ENCODE measurements at places on chromosomes 1 and 21.
A peak's percentile ranks its signal among the peaks of the same experiment; 100 is the strongest.

DNA sequence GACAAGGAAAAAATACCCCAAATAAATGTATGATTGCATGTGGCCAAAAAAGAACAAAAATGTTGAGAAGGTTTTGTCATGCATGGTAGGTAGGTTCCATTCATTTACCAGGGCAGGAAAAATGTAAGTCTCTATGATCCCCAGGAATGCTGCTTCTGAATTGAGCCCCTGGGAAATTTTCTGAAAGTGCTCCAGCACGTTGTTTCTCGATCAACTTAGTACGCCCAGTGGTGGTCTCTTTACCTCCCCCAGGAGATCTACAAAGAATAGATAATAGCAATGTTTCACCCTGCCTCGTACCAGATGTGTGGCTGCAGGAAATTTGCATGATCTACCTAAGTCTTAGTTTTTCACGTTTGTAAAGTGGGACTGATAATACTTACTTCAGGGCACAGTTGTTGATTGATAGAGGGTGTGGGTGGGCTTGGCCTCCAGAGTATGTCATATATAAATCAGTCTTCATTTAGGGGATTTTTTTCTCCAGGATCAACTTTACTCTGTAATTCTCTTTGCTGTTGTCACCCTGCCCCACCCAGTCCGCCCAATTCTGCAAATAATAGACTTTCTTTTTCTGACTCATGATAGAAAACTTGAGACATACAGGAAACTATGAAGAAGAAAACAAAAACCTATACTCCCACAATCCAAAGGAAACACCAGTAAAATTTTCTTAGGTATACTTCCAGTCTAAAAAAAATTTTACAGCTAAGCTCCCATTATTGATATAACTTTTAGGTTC is 462.0 kb upstream of the RUNX1 start:
- no peak for DNase-seq

- no peak for DNase-seq
Observed at GRCh38 chr1:121458291-121459048, 273.7 kb downstream of the SRGAP2C start.

DNA sequence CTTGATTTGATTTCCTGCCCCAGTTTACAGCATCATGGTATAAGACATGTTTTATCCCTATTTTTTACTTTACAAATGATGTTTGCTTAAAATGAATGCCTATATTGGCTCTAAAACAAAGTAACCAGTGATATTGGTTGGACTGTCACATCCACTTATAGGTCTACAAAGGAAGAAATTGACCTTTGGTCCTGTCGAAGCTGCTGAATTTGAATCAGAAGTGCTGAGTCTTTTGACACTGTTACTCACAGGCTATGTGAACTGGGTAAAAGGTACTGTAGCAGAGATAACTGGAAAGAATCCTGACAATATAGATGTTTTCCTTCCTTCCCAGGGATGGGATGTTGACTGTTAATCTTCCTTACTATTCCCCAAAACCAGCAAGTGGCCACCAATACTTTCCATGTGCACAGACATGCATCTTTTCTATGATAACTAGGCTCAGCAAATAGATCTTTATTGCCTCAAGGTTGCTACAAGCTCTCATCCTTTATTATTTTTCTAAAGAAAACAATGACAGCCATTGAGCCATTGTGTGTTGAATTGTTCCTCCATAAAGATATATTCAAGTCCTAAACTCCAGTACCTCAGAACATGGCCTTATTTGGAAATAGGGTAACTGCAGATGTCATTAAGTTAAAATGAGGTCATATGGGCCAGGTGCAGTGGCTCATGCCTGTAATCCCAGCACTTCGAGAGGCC is 175.9 kb upstream of the NR5A2 start:
- no peak for DNase-seq

DNA sequence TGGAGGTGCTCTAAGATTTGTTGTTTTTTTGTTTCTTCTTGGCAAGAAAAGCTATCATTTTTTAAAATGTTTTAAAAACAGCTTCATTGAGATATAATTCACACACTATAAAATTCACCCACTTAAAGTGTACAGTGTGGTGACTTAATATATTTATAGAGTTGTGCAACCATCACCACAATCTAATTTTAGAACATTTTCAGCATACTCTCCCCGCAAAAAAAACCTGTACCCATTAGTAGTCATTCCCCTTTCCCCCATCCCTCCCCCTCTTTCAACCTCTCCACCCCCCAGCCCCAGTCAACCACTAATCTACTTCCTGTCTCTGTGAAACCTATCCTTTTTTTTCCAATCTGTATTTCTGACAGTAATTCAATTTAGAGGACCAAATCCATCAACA is 30.6 kb downstream of the ZC3H11B start:
- DNase-seq = no peak

GRCh38 chr1:53104289-53104913 is 38.0 kb downstream of the SLC1A7 start:
- no peak for DNase-seq

DNA sequence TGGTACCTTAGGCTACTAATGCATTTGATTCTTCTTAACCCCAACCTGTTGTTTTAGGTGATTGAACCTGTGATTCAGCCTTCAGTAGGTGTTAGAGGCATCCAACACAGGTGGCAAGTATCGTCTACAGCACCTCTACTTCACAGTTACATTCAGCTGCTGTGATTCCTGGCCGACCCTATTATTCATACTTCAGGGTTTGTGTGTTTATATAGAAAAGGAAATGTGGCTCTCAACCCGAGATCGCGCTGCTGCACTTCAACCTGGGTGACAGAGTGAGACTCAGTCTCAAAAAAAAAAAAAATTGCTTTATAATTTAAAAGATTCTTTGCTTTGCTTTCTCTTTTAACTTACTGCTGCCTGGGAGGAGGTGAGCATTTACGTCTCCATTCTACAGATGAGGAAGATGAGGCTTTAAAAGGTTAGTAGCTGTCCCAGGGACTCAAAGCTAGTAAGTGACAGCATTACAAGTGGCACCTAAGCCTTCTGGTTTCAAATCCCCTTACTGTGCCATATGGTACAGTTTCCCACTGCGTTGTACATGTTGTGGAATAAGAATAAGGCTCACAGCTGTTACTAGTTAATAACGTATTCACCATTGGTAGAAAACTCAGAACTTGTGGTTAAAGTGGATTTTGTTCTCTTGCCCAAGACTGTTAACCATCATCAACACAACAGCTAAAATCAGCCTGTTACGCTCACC is 9.9 kb upstream of the GPR25 start:
- DNase-seq = no peak

GRCh38 chr1:143720087-143721023 is 251.4 kb downstream of the FAM72C start:
- DNase-seq = peak; percentile 71
